Activated naive CD4-positive, alpha-beta T cell treated with anti-CD3 and anti-CD28 coated beads, Interleukin-2, amount 50 U/mL, for 72 hours (primary cell): ENCODE measurements at places on chromosomes 3 and 15.
A peak's percentile ranks its signal among the peaks of the same experiment; 100 is the strongest.

GRCh38 chr15:35907511-35907910 is 361.5 kb upstream of the DPH6 start:
- no peak for DNase-seq

- DNase-seq: peak; percentile 21
These were observed 29.5 kb upstream of the VEPH1 start for GRCh38 chr3:157532529-157533297.

GRCh38 chr15:64503197-64503596 is 42.8 kb downstream of the ZNF609 start:
- no peak for DNase-seq

DNA sequence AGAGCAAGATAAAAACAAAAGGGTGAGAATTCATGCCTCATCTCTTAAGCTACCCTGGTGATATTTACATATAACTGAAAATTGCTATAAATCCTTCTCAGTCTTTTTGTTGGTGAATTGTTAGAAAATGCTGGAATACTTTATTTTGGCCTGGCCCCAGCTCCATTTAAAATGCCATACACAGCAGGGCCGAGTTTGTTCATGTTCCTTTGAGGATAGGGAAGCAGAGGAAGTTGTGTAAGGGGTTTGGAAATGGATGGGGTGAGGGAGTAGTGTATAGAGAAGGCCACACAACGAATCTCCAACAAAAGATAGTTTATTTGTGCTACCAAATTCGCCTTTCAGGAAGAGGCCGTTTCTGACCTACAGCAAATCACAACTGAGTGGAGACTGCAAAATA is 78.6 kb upstream of the ADAMTS9 start:
- DNase-seq: no peak

GRCh38 chr3:155554777-155555451 is 190.0 kb downstream of the PLCH1 start:
- DNase-seq: no peak

- DNase-seq: no peak
These were observed 52.8 kb downstream of the ITGA11 start for GRCh38 chr15:68379058-68379758.

DNA sequence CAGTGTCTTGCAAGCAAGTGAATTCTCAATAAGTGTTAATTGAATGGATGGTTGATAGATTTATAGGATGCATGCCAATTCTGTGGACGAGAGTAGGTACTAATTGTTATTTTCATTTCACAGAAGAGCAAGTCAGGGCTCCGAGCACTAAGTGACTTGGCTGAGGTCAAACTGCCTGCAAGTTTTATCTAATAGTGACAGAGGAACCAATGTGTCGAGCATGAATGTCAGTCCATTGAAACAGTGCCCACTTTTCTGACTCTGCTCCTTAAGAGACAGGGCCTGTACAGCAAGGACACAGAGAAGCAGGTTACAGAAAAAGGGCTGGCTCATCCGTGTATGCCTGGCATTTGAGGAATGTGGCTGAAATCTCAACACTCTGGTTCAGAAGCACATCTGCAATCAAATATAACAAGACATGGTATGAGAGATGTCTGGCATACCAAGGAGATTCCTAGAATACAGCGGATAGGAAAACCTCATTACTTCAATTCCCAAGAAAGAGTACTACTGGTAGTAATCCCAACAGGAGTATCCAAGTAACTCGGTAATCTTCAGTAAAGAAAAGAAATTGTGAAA is 6.0 kb upstream of the B3GNT5 start:
- DNase-seq: no peak

- no peak for DNase-seq
These were observed 26.4 kb upstream of the MYZAP start for GRCh38 chr15:57565311-57565710.

DNA sequence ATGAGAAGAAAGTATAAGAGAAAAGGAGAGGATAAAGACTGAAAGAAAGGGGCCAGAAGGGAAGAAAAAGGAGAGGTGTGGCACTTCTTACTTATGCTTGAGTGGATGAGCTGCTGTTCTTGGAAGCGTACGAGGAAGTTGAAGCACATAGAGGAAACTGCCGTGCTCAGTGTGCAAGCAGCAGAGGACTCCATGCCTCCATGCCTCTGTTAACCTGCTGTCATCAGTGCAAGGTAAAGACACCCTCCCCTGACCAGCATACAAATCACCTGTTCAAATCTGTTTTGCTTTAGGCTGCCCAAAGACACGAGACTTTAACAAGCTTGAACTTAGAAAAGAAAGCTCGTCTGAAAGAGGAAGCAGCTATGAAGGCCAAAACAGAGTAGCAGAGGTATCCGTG is 6.4 kb downstream of the WDR5B start:
- DNase-seq: no peak

- no peak for DNase-seq
These were observed 9.1 kb upstream of the ACAD9 start for GRCh38 chr3:128870347-128870746.

- no peak for DNase-seq
These were observed 35.0 kb downstream of the MLH1 start for GRCh38 chr3:37028329-37028728.

- DNase-seq: no peak
These were observed 236.0 kb upstream of the ZNF717 start for GRCh38 chr3:76021376-76021775.

DNA sequence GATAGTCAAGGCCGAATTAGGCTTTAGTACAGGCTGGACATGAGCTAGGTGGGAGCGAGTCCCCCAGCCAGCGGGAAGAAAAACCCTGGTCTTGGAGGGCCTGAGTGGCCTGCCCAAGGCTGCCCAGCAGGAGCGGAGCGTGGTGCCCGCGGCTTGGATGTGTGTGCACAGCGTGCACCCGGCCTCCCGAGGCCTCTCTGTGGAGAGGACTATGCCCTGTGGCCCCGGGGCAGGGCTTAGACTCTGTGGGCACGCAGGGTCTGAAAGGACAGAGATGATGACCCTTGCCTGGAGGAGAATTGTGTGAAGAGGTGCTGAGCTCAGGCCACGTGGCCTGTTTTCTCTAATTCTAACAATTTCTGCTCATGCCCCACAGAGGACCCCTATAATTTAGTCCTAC is 124.6 kb upstream of the IQSEC1 start:
- no peak for DNase-seq

DNA sequence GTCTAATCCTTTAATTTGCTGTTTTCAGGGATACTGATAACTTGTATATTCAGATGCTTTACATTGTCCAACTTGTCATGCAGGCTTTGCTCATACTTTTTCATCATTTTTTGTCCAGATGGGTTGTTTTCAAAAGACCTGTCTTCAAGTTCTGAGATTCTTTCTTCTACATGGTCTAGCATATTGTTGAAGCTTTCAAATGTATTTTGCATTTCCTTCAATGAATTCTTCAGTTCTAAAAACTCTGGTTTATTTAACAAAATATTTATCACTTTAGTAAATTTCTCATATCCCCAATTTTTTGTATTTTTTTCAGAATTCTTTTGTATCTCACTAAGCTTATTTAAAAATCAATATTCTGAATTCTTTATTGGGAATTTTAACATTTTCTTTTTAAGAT is 388.3 kb upstream of the IL12A start:
- DNase-seq: no peak

- DNase-seq: no peak
These were observed 387 bp downstream of the GNB4 start for GRCh38 chr3:179450901-179451264.

- no peak for DNase-seq
These were observed 1.6 kb downstream of the SERP1 start for GRCh38 chr3:150544726-150545125.

DNA sequence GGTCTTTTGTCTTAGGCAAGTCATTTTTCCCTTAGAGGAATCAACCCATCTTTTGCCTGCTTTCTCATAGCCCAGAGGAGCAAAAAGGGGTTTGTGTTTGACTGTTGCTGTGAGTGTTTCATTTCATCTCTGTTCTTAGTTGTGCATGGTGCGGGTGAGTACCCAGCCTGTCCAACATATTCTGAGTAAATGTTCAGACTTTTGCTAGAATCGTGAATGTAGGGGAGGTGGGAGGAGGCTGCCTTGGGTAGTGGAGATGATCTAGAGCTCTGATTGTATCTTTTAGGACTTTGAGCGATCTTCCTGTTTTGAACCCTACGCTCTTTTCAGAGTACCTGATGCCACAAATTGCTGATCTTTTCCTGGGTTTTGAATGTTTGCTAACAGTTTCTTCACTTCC is 123.1 kb downstream of the ZNF609 start:
- DNase-seq: no peak

DNA sequence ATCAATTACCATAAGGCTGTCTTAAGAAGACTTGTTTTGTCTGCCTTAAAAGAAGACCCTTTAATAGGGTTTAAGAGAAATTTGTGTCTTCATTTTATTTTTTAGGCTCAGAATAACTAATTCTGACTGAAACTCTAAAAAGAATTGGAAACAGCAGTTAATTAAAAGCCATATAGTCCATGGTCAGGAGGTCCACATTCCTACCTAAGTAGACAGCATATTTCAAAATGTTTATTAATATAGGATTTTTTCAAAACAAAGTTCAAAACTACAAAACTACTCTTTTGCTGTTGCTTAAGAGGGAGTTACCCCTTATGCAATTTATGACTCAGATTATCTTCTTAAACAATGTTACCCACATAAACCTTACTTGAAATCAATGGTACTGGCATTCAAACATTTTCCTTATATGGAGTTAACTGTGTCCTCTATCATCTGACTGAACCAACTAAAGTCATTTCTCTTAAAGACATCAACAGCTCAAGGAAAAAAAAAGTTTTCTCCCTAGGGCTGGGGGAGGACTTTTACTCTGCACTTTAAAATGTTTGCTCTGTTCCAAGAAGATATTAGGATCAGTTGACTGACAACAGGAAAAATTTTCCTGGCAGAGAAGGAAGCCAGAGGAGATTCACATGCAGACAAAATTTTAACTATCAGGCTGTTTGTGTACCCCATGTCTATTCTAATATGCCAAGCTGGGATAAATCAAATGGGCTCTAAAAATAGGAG is 56.8 kb upstream of the NANOGP8 start:
- DNase-seq: no peak

GRCh38 chr3:164352991-164353390 is 725.3 kb downstream of the SI start:
- no peak for DNase-seq

DNA sequence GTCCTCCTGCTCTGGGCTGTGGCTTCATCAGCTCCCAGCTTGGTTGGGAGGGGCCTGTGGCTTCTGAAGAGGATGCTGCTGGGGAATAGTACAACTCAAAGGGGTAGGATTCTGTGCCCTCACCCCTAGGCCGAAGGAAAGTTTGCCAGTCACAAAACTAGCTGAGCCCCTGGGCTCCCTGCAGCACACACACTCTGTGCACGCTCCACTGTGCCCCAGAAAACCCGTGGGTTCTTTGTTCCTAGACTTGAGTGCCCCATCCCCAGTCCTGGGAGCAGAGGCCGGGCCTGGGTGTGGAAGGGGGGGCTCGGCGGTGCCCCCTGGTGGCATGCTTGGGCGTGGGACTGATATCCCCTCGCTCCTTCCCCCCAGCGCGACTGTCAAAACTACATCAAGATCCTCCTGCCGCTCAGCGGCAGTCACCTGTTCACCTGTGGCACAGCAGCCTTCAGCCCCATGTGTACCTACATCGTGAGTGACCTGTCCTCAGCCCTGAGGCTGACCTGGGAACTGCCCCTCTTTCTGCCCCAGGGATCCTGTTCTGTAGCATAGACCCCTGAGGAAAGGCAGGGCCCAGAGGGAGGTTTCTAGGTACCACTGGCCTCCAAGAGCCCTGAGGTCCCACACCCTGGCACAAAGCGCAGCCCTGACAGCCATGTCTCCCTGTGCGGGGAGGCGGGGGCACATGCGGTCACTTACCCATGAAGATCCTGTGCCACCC is 14.2 kb downstream of the CIB1 start:
- peak; percentile 71 for DNase-seq

GRCh38 chr3:66279168-66279567 is 58.4 kb downstream of the SLC25A26 start:
- DNase-seq: no peak

DNA sequence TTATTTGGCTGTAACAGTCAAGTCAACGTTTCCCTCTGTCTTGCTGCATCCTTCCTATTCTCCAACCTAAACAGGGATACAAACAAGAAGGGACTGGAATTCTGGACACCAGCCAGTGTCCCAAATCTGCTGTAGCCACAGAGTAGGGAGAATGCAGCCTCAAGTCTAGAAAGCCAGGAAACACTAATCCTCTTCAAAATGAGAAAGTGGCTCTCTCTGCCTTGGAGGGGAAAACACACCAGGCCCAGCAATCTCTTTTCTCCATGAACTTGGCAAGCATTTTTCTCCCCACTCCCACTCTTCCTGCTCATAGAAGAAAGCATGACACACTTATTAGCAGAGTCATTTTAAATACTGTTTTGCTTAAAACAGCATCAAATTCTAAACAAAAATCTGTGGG is 781.7 kb downstream of the SQOR start:
- DNase-seq: no peak

- no peak for DNase-seq
These were observed 311.6 kb upstream of the TPRG1 start for GRCh38 chr3:188860147-188860546.

DNA sequence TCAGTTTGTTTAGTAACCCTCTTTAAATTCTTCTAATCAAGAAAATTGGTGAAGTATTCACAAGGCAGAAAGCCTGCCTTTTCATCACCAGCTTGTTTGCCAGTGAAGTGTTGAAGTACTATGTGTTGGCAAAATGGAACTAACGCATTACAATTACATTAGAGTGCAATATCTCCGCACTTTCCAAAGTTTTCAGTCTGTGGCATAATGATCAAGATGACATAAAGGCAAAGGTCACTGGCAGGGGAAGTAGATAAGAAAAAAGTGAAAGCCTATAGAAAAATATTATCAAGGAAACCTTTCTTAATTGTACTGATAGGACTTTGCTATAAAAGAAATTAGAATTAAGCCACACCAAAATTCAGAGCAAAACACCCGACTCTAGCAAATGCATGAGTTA is 25.0 kb upstream of the TM4SF1 start:
- no peak for DNase-seq
